ENCODE measurements at places on chromosomes 6 and 20. TPM values are rescaled to one million over a fixed set of nuclear protein-coding genes. Genes with fewer than 3 reads are reported as not detected.

Gene LYRM4
- 16.5 TPM for total RNA-seq

Gene ARG1
- not detected for total RNA-seq

Gene RGS17
- total RNA-seq, result 0.65 TPM

Gene SLC4A11
- total RNA-seq, result 28.9 TPM

Gene SLC22A16
- total RNA-seq, result not detected

Gene CAP2
- 4.2 TPM for total RNA-seq

Gene EPM2A
- total RNA-seq, result 7.0 TPM

Gene C6orf163
- total RNA-seq, result 1.3 TPM

Gene AKAP12
- 553 TPM for total RNA-seq

Gene MUCL3
- not detected for total RNA-seq

Gene RING1
- 21.0 TPM for total RNA-seq

Gene SNHG17
- 13.7 TPM for total RNA-seq

Gene LRRN4
- not detected for total RNA-seq

Gene MRPL18
- total RNA-seq, result 64.5 TPM

Gene PRRT1
- not detected for total RNA-seq

Gene SLC2A10
- 3.7 TPM for total RNA-seq

Gene MYT1
- not detected for total RNA-seq

Gene TREM2
- not detected for total RNA-seq

Measured in bladder microvascular endothelial cell (primary cell).